ENCODE measurements at places on chromosomes 12 and 14.

GRCh38 chr12:41100572-41100971 is 87.5 kb upstream of the PDZRN4 start:
- DNase-seq, result no peak

GRCh38 chr14:77037938-77038568 is 9.5 kb upstream of the IRF2BPL start:
- DNase-seq, result no peak

DNA sequence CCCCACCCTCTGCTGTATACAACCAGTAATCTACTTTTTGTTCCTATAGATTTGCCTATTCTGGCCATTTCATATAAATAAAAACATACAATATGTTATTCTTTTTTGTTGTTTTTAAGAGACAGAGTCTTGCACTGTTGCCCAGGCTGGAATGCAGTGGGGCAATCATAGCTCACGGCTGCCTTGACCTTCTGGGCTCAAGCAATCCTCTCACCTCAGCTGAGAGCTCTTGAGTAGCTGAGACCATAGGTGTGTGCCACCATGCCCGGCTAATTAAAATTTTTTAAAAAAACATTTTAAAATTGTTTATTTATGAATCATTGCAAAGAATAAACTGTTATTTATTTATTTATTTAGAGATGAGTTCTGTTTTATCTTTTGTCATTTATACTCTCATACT is 11.6 kb downstream of the PTGR2 start:
- no peak for DNase-seq

GRCh38 chr12:57575771-57576612 is 15.0 kb upstream of the PIP4K2C start:
- DNase-seq, result no peak

DNA sequence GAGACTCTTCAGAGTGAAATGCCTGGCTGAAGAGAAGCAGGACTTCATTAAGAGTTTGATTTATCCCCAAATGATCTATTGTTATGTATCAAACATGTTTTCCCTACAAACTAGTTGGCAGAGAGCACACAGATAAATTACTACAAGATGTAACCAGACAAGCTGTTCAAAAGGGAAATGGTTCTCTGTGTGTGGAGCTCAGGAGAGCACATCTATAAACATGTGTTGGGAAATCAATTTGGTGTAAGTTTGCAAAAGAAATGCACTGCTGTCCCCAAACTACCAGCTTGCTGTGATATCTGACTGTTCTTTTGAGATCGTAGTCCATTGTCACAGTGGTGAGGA is 159.2 kb downstream of the PAH start:
- DNase-seq, result no peak

DNA sequence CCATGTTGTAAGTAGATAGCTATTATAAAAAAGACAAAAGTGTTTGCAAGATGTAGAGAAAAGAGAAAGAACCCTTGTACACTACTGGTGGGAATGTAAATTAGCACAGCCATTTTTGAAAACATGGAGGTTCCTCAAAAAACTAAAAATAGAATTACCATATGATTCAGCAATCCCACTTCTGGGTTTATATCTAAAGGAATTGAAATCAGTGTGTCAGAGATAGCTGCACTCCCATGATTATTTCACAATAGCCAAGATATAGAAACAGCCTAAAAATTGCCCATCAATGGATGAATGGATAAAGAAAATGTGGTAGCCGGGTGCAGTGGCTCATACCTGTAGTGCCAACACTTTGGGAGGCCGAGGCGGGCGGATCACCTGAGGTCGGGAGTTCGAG is 9.2 kb downstream of the PSMC6 start:
- no peak for DNase-seq

DNA sequence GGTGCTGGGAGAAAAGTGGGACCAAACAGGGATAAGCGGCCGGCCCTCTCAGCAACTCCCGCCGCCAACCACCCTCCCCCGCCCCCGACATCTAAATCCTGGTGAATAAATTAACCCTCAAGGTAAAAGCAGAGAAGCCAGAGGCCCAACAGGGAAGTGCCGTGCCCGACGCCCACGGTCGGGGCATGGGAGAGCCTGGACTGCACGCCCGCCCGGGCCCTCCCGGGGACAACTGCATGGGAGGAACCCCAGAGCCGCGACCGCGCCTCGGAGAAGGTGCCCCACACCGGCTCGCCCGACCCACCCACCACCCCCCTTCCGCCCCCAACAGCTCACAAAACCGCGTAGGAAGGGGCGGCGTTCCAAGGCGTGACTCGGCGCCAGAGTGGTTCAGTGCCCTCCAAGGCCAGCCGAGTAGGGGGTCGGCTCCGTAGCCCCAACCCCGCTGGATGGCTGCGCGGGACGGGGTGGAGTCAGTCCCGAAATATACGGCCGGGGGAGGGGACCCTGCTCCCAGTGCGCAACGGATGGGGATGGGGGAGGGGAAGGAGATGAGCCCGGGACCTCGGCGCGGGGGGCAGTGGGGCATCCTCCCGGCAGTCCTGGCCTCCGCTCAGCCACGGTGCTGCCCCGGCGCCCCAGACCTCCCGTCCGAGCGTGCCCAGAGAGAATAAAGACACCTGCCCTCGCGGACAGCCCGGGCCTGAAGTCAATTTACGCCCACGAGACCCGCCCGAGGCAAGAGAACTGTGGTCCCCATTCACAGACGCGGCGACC is 732 bp downstream of the SLC25A29 start:
- peak; percentile 29 for DNase-seq

DNA sequence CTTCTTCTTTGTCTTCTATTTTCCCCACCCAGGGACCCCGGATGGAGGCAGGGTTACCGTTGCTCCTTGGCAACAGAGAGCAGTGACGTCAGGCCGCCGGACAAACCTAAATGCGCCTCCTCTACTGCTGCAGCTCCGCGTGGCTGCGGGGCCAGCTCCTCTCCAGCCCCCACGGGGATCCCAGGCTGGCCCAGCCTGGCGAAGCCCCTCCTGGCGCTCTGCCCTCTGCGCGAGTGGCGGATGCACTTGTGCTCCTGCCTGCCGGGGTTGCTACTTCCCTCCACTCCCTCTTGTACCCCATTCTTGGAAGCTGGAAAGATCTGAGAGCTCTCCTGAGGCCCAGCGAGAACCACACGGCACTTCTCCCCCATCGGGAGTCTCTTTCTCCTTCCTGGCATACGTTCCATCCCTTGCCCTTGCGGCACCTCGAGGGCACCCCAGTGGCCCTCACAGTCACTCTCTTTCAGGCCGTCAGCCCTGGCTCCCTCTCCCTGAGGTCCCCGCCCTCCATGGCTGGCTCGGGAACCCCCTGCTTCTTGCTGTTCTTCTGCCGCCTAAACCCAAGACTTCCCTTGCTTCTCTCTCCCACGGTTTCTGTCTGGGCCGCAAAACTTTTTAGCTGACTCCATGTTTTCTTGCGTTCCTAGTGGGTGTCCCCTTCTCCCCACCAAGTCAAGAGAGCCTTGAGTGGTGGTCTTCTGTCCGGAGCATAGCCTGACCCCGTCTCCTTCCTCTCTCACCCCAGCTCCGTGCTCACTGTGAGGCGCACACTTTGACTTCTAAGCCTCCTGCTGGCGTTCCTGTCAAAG is 121.7 kb downstream of the PAPOLA start:
- DNase-seq, result no peak

DNA sequence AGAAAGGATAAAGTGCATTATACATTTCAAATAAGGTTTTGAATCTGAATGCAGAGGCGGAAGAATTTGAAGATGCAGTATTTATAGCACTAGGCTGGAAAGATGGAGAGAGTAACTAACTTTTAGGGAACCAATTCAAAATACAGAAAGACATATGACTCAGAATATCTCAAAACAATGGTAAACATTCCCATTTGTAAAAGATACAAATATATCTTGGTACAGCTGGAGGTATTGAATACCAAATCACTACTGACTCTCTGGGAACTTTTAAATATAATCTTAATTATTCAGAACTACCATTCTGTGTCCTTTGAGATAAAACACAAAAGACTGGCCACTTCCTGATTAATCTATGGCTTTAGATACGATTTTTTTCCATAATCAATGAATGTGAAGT is 5.1 kb downstream of the CD69 start:
- no peak for DNase-seq

DNA sequence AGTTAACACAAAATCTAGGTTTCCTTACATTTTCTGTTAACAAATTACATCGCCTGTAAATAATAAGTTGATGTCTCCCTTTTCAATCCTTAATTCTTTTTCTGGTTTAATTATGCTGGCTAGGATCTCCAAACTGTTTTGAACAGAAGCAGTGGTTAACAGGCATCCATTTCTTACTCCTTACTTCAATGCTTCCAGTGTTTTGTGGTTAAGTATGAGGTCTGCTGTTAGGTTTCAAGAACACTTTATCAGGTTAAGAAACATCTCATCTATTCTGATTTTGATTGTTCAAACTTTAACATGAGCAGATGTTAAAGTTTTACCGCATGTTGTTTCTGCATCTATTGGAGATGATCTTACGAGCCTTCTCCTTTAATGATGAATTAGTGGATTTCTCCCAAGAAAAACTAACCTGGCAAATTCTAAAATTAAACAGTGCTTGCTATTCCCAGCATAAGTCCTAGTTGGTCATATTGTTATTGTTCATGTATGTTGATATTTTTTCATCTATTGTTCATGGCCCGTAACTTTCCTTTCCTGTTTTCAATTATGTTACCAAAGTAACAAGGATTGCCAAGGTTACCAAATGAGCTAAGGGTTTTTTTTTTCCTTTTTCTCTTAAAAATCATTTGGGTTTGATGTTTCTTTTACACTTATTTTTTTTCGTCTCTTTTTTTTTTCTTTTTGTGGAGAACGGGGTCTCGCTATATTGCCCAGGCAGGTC is 33.4 kb downstream of the POLE start:
- DNase-seq, result no peak

- peak; percentile 73 for DNase-seq
These were observed 3.4 kb downstream of the ASCL1 start for GRCh38 chr12:102960766-102961465.

GRCh38 chr12:3184485-3184884 is 107.3 kb downstream of the TSPAN9 start:
- no peak for DNase-seq

GRCh38 chr14:37413504-37414003 is 181.5 kb downstream of the FOXA1 start:
- no peak for DNase-seq

- DNase-seq, result no peak
These were observed 41.7 kb downstream of the TTLL5 start for GRCh38 chr14:75702616-75703261.

DNA sequence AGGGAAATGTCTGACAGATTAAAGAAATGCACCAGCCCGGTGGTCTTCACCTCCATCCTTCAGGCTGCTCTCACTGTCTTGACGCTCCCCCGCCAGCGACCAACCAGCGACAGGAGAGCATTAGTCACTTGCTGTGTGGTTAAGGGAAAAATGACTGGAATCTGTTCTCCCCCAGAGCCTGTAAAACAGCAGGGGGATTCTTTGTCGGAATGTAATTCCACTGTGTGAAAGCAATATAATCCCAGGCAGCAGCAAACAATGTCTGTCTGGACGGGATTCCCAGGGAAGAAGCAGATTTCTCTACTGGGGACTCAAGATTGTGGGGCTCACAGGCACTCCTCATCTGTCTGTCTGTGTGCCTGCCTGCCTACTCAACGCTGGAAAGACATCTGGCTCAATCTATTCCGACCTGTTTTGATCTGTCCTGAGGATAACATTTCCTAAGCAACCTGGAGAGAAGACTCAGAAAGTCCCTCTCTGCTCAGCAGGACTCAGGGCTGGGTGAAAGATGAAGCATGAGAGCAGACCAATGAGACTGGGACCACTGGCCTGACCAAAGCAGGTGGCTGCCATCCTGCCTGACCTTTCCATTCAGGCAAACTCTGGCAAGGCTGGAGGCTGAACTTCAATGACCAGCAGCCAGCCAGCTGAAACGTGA is 54.6 kb downstream of the NUAK1 start:
- no peak for DNase-seq

GRCh38 chr12:14239350-14239934 is 126.0 kb upstream of the ATF7IP start:
- no peak for DNase-seq

DNA sequence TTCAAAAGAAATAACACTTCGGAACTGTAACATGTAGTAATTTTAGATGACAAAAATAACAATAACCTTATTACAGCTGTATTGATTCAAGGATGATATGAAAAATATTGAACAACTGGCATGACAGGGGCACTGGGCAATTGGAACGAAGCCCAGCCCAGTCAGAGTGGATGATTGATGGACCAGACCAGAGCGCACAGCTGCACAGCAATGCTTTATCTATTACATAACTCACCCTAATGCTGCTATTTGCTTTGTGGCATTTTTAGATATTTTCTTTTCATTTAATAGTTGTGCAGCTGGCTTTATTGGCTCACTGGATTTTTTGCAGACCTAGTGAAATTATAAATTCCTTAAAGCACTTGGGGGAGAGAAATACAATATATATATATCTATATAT is 26.9 kb upstream of the FERMT2 start:
- peak; percentile 10 for DNase-seq

- DNase-seq, result no peak
These were observed 3.7 kb downstream of the RNF31 start for GRCh38 chr14:24150993-24151392.

DNA sequence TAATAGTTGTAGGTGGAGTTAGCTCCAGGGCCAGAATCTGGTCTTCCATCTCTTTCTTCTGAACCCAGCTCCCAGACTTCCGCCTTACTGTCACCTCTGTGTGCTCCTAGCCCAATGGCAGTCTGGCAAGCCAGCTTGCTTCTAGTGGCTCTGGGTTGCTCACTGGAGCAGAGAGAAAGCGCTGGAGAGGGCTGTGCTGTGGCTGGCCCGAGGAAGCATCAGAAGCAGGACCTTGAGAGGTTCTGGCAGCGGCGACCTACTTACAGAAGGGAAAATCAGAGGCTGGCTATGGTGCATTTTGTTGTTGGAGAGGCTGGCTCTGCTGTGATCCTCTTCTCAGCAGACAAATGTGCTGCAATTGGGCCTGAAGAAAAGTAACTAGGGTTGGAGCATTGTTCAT is 28.6 kb downstream of the KCNA5 start:
- DNase-seq, result no peak

DNA sequence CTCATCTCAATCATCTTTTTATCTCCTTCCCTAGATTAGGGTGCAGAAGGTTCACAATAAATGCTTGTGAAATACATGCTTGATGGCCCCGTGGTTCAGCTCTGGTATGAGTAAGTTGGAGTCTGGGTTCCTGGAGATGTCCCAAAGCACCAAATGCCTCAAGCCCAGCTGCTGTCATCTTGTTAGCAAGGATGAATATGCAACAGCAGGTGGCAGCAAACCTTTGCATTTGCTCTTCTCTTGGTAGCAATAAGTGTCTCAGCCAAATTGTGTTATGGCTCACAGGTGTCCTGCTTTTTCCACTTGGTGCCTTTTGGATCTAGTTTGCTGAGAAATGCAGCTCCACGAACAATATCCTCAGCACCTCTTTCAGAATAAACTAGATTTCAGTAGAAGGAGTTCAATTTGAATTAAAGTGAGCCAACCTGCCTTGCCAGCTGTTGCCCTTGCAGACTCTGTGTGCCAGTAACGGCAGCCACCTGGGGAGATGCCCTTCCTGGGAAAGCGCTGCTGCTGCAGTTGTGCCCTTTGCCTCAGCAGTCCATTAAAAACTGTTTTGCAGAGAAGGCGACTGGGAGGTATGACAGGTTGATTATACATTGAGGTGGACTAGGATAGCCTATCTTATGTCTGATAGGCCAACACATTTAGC is 417.3 kb downstream of the SNAPC1 start:
- DNase-seq, result peak; percentile 91

GRCh38 chr12:45707241-45707857 is 22.2 kb upstream of the ARID2 start:
- DNase-seq, result no peak

- no peak for DNase-seq
These were observed 3.0 kb upstream of the BLTP3B start for GRCh38 chr12:100145643-100146042.
